GM12865 (cell line): ENCODE measurements at places on chromosomes 12 and 14.

DNA sequence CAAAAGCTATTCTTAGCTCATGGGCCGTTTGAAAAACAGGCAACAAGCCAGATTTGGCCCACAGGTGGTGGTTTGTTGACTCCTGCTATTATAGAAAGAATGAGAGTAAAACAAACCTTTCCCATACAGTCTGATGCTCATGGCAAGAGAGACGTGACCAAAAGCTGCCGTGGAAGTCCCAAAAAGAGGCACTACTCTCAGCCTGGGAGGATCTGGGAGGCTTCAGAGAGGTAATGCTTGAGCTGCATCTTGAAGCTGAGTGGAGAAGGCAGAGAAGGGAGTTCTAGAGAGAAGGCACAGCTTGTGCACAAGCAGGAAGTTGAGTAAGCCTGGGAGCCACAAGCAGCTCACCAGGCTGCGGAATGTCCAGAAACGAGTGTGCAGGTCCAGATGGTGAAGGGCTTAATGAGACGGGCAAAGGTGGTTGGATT is 9.6 kb downstream of the PLXNC1 start:
- peak; percentile 80 for DNase-seq

- no peak for DNase-seq
These were observed 47.2 kb downstream of the SPPL3 start for GRCh38 chr12:120856980-120857379.

- DNase-seq, result peak; percentile 33
These were observed 40.8 kb downstream of the NINJ2 start for GRCh38 chr12:622416-622815.

DNA sequence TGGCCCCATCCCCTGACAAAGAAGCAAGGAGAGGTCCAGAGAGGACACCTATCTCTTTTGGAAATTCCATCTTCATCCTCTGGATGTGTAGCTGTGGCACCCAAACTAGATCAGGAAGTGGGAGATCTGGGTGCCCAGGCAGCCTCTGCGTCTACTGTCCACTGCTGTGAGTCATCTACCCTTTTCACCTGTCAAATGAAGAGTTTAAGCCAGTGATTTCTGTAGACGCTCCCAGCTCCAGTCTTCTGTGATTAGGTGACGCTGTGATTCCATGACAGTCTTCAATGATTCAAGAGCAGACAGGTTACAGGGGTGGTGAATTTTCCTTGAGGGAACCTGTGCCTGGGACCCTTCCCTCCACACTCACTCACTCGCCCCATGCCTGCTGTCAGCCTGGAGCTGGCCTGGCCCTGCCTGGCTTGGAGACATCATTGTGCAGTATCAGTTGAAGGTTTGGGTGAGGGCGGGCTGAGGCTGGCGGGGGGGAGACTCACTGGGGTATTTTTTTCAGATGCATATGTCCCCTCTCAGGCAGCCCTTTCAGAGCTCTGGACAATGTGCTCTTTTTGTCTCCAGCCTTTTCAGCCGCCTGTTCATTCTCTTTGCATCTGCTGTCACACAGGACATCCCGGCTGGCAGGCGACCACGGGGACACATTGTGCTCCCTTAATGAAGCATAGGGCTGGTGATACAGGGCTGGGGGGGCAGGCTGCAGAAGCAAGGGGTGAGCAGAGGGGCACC is 56.8 kb upstream of the PARP11 start:
- DNase-seq, result no peak

GRCh38 chr12:49577589-49578315 is 9.8 kb upstream of the MCRS1 start:
- no peak for DNase-seq

GRCh38 chr12:98121963-98122362 is 393.4 kb upstream of the TMPO start:
- no peak for DNase-seq

DNA sequence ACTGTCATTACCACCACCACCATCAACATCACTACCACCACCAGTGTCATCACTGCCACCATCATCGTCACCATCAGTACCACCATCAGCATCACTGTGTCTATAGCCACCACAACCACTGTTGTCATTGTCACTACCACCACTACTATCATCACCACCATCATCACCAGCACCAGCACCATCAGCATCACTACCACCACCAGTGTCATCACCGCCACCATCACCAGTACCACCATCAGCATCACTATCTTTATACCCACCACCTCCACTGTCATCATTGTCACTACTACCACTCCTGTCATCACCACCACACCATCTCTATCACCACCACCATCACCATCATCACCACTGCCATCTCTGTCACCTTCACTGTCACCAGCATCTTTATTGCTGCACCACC is 60.6 kb downstream of the BEGAIN start:
- no peak for DNase-seq

GRCh38 chr12:101772012-101772775 is 32.9 kb upstream of the SYCP3 start:
- no peak for DNase-seq

GRCh38 chr12:19665121-19665900 is 226.0 kb downstream of the AEBP2 start:
- DNase-seq, result no peak

DNA sequence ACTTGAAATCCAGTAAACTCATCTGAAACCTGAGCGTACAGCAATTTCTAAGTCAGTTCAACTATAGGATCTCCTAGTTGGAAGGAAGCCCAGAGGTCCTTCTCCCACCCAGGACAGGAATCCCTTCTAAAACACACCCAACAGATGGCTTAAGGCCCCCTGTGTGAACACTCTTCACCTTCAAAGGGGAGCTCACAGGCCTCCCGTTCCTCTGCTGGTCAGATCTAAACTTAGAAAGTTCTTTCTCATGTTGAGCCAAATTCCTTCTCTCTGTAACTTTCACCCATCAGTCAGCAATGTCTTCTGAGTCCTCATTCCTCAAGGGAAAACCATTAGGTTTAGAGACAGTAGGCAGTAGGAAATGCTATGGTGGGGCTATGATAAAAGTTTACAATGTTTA is 355.2 kb downstream of the PCNX1 start:
- DNase-seq, result no peak

GRCh38 chr14:55691659-55692058 is 111.7 kb downstream of the KTN1 start:
- DNase-seq, result no peak

GRCh38 chr12:49346659-49347310 is at the start of gene DNAJC22:
TSS of gene DNAJC22 (plus strand) at chr12:49346888. CDS start at chr12:49348873, 1,985 bp downstream.
- peak; percentile 35 for DNase-seq

DNA sequence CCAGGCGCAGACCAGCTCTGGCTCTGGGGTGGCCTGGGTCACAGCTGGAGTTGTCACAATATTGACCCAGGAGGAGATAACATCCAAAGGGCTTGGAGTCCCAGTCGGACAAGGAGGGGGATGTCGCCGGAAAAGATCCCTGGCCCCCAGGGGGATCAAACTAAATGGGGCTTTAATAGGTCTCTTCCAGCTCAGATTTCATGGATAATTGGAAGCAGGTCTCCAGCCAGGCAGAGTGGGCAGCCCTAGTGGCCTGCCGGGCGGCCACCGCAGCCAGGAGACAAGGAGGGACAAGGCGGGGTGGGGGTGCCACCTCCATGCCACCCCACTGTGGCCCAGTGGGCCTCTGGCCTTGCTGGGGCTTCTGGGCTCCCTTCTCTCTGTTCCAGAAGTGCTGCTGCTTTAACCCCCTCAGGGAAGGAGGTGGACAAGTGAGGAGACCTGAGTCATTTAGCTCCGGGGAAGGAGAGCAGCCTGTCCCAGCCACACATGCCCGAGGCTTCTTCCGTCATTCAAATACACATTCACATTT is 23.1 kb upstream of the PGF start:
- no peak for DNase-seq

GRCh38 chr12:46384451-46385309 is 12.1 kb upstream of the SLC38A2 start:
- DNase-seq, result no peak

GRCh38 chr14:99278836-99279235 is 6.8 kb upstream of the BCL11B start:
- no peak for DNase-seq

DNA sequence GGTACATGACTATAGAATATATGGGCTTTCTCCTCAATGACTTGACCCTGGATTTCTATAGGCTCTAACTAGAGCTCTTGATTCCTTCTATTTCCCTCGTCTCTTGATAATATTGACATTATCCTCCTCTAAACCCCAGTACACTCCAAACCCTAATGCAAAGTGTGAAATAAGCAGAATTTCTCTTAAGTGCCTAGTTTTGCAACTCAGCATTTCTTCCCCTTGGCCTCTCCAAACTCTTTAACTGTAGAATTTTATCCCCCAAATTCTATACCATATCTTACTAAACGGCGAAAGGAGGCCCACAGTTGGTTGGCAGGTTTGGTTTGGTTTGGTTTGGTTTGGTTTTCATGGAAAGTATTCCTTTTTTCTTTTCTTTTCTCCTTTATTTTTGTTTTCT is 498.7 kb downstream of the CCER1 start:
- DNase-seq, result no peak

GRCh38 chr12:92438641-92439419 is 264.0 kb upstream of the PLEKHG7 start:
- no peak for DNase-seq

- DNase-seq, result no peak
These were observed 17.9 kb upstream of the BBS10 start for GRCh38 chr12:76366163-76366562.

- no peak for DNase-seq
These were observed 92.1 kb downstream of the ESR2 start for GRCh38 chr14:64201921-64202545.

- DNase-seq, result peak; percentile 84
These were observed 73.4 kb upstream of the ETV6 start for GRCh38 chr12:11576104-11576503.

- no peak for DNase-seq
These were observed 52.1 kb downstream of the GALC start for GRCh38 chr14:87940894-87941293.

DNA sequence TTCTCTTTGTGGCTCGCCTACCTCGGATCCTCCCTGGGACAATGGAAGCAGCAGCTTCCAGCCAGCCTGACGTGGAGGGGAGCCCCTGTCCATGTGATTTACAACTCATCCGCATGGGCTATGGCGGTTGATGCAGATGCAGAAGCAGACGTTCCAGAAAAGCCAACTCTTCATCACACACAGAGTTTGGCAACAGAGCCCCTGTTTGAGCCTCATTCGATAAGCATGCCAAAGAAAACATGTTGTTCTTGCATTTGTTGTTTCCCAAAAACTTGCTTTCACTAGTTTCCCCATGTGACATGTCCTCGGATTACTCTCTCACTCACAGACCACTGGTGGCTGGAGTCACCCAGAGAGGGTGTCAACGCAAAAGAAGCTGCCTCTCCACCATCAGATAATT is 16.4 kb upstream of the TC2N start:
- DNase-seq, result no peak

DNA sequence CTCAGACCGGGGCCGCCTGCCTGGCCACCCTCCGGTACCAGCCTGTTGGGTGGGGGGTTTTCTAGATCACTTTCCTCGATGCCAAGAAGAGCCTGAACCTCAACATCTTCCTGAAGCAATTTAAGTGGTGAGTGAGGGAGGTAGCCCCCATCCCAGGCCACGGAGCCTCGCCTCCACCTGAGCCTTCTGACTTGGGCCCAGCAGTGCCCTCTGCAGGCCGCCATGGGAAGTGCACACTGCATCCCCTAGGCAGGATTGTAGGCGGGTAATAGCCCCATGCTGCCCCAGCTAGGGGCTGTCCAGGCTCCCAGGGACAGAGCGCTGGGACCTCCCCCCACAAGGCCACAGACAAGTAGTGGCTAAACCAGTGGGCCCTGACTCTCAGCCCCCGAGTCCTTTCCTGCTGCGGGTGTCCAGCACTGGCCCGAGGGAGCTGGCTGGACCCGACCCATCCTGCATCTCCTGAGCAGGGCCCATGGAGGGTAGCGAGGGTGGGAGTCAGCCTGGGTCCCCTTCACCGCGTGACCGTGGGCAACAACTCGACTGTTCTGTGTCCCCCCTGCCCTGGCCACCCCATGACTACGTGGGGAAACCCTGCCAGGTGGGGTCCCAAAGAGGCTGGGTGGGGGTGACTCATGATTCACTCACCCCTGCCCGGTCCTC is 15.3 kb upstream of the ADSS1 start:
- peak; percentile 70 for DNase-seq

DNA sequence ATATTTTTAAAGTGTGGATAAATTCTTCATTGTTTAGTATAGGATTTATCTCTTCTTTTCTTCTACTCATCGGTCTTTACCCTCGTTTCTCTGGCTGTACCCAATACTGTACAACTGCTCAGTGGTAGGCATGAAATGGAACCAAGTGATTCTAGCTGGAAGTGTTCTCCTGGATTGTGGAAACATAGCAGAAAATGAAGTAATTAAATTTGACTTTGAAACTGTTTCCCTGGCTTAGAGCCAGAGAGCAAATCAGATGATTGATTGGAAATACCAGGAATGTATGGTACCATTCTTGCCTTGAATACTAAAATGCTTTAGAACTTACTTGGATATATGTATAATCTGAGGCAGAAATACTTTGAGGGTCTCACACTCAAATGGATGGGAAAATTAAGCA is 292.3 kb downstream of the ERC1 start:
- no peak for DNase-seq

GRCh38 chr12:2383325-2384028 is 330.7 kb downstream of the CACNA1C start:
- no peak for DNase-seq

DNA sequence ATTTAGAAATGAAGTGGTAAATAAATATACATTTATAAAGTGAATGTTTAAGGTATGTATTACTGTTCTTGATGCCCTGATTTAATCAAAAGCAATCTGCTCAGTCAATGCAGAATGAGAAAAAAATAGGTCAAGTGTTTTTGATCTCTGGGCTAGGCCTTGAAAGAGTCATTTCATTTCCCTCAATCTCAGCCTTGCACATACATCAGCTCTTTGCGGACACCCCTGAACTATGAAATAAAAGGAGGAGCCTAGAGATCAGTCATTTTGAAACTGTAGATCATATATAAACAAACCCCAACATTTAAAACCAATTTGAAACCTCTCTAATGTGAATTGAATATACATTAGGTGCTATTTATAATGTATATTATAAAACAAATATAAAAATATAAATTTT is 42.5 kb downstream of the ATG2B start:
- no peak for DNase-seq

GRCh38 chr14:100474196-100474595 is 113.0 kb downstream of the BEGAIN start:
- DNase-seq, result no peak

GRCh38 chr14:61284001-61284400 is 2.9 kb upstream of the TMEM30B start:
- DNase-seq, result no peak

DNA sequence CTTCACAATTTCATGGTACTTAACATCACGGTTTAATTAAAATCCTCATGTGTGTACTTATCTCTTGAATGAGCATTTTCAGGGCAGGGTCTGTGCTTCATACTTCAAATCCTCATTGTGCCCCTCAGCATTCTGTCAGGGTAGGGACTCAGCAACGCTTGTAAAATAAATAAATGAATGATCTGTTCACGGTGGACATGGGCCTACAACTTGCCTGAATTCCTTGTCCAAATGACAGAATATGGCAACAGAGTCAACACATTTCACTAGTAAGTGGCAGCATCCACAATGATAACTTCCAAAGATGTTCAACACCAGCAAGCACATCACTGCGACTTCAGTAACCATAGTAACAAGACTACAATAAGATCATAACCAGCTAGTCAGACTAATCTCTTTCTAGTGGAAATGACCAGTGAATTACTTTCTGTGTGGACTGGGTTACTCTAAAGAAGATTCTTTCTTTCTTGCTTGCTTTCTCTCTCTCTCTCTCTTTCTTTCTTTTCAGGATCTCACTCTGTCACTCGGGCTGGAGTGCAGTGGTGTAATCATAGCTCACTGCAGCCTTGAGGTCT is 14.5 kb upstream of the GNPTAB start:
- no peak for DNase-seq
